AG08395 (cell line): ENCODE measurements at places on chromosomes 16 and 17.
A peak's percentile ranks its signal among the peaks of the same experiment; 100 is the strongest.

GRCh38 chr17:82658331-82658730 is 10.1 kb upstream of the WDR45B start:
- no peak for DNase-seq

DNA sequence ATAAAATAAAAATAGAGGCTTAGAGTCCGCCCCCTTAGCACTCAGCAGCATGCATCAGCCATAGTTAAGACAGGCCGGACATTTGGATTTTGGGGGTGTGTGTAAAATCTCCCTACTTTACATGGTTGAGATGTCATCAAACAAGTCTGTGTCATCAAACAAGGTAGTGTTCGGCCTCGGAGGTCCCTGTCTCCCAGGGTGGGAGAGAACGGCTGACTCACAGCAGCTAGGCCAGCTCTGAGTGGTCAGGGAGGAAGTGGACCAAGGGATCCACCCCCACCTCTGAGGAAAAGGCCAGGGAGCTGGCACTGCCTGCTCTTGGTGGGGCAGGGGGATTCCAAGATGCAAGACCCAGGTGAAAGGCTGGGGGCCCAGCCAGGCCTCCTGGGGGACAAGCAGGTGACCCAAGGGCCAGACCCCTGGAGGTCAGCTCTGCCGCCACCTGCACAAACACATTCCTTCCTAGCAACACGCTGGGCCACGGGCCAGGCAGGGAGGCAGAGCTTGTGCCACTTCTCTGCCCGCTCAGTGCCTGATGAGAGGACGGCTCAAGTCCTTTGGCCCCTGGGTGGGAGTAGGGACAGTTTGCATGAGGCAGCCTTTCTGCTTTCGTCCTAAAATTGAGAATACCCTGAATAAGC is 28.5 kb downstream of the KIFC3 start:
- DNase-seq = no peak

- peak; percentile 41 for DNase-seq
These were observed at the start of gene GPRC5C for GRCh38 chr17:74431568-74432423. TSS of gene GPRC5C (plus strand) at chr17:74432088. CDS start at chr17:74439777, 7,689 bp downstream.

DNA sequence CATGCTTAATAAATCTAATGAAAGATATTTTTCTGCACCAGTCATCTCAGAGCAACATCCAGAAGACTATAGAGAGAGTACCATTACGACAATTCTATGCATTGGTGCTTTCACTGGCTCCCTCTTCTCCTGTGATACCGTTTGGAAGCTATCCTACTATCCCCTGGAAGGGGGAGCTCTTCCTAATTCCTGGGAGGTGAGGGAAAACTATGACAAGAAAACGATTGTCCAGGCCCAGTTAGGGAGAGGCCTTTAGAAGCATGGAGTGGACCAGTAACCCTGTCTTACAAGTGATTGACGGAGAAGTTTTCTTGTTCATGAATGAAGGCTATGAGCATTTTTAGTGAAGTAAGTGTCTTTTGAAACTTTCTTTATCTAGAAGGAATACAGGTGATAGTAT is 150.2 kb downstream of the TANC2 start:
- DNase-seq = no peak

DNA sequence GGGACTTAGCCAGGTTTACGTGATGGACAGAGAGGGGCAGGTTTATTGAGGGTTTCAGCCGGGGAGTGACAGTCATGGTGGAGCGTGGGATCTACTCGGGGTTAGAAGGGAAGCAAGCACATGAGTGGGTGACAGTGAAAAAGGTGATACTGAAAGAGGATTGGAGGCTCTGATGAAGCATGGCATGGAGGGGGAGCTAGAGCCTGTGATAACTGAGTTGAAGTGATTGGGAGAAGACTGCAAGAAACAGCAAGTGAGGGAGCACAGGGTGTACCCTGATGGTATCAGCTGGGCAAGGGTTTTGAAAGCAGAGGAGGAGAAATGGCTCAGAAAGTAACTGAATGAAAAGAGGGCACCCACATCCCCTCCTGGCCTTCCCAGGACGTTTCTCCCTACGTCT is 6.7 kb upstream of the KSR1 start:
- DNase-seq = no peak

GRCh38 chr16:73025151-73025855 is 22.6 kb downstream of the ZFHX3 start:
- no peak for DNase-seq
